ENCODE measurements at places on chromosomes 13 and 19.
A peak's percentile ranks its signal among the peaks of the same experiment; 100 is the strongest.

- DNase-seq, result no peak
Observed at GRCh38 chr13:64755961-64756360, 2474.2 kb downstream of the PCDH9 start.

DNA sequence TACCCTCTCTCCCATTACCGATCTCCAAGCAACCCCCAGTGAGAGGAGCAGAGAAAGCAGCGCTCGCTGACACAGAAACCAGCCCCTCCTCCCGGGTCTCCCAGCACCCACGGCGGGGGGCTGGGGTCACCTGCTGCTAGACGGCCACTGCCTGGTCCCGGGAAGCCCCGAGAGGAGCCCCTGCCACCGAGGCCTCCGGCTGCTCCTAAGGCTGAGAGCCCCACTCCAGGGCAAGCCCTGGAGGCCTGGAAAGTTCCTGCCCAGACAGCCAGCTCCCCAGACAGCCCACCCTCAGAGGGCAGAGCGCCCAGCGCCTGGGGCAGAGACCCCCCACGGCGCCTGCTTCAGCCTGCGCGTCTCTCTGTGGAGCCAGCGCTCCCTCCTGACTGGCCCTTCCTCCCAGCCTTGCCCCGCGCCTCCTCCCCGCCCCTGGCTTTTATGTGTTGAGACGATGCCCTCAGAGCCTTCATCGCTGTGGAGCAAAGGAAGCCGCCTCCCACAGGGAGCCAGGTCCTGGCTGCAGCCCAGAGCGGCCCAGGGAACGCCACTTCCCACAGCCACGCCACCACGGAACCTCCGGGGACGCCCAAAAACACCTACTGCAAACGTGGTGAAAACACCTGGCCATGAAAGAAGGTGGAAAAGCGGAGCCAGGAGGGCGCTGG, 51.1 kb downstream of the MLLT1 start:
- DNase-seq, result no peak

GRCh38 chr19:4539169-4539692, 605 bp downstream of the LRG1 start:
- no peak for DNase-seq

DNA sequence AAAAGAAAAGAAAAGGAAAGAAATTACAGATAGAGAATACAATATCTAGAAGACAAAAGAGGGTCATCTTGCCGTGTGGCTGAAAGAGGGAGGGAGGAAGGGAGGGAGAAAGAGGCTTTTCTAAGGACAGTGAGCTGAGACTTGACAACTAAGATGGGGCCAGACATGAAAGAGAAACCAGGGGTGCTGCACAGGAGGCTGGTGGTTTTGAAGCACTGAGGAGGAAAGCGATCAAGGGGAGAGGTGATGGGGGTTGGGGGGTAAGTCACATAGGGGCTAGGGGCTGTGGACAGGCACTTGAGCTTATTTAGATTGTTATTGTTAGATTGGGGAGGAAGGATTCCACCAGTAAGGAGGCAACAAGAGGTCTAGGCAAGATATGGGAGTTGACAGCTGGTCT, 17.3 kb downstream of the PNPLA6 start:
- DNase-seq, result no peak

DNA sequence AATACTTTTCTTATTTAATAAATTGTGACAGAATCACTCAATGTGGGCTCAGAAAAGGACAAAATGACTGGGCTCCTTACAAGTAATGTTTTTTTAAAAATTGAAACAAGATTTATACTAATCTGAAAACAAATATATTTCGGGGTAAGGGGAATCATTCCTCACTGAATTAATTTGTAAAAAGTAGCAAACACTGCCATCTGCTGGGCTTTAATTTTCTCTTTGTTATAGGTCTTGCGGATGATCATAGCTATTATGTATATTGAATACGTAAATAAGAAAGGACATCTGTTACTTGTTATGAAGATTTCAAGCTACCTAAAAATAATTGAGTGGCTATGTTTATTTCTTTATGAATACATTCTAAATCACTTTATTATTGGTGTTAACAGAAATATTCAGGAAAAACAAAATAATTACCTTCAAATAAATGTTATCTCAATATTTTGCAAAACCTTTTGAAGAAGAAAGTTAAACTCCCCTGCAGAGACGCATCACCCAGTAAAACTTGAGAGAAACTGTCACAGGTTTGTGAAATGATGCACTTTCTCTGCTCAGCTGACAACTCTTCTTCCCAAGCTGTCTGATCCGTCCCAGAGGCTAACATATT, 17.8 kb upstream of the ENOX1 start:
- peak; percentile 44 for DNase-seq

DNA sequence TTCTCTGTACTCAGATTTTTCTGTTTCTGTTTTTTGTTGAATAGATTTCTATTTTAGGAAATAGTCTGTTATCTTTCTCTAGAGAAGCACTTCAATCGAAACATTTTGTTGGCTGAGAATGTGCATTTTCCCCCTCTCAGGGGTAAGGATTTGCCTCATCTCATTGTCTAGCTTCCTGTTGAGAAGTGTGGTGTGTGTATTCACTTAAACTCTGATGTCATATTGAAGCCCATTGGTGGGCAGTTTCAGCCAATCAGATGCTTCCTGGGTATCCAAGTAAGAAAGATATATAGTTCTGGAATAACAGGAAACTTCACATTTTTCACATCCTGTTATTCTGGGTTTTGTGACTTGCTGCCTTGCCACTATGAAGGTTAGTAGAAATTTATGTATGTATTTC, 87.6 kb downstream of the ARHGEF7 start:
- no peak for DNase-seq

DNA sequence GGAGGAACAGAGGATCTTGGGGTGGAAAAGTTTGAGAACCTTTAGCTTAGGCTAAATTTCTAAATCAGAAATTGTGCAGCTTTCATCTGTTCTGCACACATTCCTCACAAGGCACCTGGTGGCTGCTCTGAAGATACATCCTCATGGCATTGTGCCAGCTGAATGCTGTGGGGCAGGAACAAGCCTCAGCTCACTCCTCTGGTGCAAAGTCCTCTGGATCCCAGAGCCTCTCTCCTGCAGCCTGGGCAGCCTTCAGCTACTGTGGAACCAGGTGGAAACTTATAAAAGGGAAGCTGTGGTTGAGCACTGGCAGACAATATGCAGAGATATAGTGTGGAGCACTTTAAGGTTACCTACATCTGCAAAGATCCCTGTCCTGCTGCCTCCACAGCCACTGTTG, 72.3 kb downstream of the KCTD12 start:
- DNase-seq, result no peak

GRCh38 chr19:7215176-7215575, 79.0 kb downstream of the INSR start:
- DNase-seq, result no peak

- DNase-seq, result peak; percentile 41
Observed at GRCh38 chr19:53132141-53132991, at the start of gene ZNF415. Gene ZNF415, minus strand, starts transcription at chr19:53132910. Its CDS starts 10,234 bp downstream, at chr19:53122676.

DNA sequence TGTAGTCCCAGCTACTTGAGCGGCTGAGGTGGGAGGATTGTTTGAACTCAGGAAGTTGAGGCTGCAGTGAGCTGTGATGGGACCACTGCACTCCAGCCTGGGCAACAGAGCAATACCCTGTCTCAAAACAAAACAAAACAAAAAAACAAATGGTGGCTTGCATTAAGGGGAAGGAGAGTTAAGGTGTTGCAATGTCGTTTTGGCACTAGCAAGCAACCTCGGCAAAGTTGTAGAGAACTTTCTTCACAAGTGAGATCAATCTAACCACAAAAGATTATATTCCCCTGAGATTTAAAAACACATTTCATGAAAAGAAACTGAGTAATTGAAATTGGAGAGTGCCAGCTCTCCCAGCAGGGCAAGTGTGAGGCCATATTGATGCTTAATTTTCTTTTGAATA, 153.7 kb downstream of the KLF5 start:
- DNase-seq, result no peak

DNA sequence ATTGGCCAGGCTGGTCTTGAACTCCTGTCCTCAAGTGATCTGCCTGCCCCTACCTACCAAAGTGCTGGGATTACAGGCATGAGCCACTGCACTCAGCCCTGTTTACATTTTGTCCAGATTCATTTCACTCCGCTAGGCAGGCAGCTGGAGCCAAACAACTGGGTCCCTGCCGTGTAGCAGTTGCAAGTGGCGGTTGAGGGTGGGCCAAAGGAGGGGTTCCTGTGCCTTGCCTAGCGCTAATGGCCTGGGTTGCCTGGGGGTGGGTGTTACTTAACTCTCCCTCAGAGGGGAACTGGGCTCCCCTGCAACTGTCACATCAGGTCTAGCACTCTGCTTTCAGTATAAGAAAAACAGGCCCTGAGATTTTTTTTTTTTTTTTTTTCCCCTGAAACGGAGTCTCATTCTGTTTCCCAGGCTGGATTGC, 7.4 kb downstream of the ACP5 start:
- no peak for DNase-seq

DNA sequence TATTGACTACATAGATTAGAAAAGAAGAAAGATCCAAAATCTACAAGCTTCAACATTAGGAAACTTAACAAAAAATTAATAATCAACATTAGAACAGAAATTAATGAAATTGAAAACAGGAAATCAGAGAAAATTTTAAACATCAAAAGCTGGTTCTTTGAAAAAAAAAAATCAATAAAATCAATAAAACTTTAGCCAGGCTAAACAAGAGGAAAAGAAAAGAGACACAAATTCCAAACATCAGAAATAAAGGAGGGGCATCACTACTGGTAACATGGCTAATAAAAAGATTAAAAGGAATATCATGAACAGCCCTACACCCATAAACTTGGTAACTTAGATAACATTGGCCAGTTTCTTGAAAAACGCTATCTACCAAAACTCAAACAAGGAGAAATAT, 110.2 kb downstream of the ATP11A start:
- no peak for DNase-seq

GRCh38 chr13:102141625-102142472, 260.0 kb downstream of the FGF14 start:
- no peak for DNase-seq

DNA sequence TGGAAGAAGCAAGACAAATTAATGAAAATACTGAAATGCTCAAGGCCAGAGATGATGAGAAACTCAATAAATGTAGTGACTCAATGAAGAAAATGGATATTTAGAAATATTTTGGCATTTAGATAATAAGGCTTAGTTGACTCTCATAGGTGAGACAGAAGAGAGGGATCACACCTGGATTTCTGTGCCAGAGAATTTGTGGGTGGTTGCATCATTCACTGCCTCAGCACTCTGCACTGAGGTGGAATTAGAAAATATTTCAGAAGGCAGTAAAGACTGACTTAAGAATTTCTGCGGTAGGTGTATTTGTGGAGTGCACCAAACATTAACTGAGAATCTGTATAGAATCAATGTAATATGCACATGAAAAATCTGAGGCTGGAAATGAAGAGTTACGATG, 848.3 kb upstream of the PCDH9 start:
- DNase-seq, result no peak

GRCh38 chr13:20457670-20458069, 68.0 kb downstream of the CRYL1 start:
- no peak for DNase-seq

DNA sequence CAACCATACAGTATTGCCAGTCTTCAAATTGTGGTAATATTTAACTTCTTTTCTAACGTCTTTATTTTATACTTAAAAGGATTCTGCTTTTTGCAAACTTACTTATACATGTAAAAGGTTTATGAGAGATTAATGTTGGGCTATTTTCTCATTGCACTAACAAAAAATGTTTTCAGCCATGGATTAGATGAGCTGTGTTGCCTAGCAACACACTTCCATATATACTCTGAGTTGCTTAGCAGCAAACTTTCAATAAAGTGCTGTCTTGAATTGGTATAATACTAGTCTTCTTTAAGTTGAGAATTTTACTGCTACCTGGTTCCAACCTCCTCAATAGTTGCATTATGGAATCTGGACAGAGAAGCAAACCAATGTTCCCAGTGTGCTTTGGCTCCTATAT, 777.4 kb upstream of the PCDH9 start:
- DNase-seq, result no peak

GRCh38 chr13:59157181-59157580, 1006.5 kb downstream of the DIAPH3 start:
- DNase-seq, result no peak

GRCh38 chr13:37413161-37413560, 185.4 kb downstream of the POSTN start:
- no peak for DNase-seq

DNA sequence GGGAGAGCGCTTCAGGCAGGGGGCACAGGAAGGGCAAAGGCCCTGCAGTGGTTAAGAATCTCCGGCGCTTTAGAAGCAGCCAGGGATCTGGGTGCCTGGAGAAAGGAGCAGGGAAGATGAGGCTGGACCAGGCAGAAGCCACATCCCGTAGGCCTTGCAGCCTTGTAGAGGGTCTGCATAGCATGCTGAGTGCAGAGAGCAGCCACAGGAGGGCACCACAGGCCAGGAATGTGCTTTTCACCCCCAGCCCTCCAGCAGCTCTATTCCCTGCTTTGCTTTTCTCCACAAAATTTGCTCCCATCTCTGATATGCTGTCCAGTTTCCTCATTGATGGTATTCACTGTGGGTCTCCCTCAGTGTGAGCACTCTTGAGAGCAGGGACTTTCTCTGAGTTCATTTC, 5.7 kb downstream of the WDR62 start:
- peak; percentile 29 for DNase-seq

GRCh38 chr13:96844195-96844594, 150.1 kb downstream of the OXGR1 start:
- DNase-seq, result no peak

GRCh38 chr13:101530293-101530692, 77.8 kb downstream of the ITGBL1 start:
- DNase-seq, result no peak

DNA sequence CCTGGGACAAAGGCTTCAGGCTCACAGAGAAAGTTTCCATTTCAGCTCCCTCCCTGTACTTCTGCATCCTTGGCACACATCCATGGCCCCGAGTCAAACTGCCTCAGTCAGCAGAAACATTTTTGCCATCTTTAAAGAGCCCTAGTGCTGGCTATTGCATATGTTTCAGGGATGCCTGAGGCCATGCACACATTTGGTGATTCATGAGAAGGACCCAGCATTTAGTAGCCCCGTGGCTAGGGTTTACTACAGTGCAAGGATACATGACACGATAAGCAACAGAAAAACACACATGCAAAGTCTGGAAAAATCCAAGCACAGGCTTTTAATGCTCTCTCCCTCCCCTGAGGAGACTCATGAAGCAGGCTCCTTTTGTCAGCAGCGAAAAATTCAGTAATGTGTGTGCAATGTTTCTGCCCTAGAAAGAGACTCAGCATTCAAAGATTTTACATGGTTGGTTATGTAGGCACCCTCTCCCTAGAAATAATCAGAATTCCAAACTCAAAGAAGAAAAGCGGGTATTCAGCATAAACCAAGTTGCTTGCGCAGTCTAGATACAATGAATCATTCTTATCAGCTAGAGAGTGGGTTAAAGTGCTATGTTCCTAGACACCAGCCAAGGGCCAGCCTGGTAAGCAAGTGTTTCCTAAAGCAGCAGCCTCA, 17.6 kb downstream of the ACOD1 start:
- peak; percentile 26 for DNase-seq

GRCh38 chr19:42471554-42472249, 29.0 kb upstream of the CXCL17 start:
- DNase-seq, result no peak

GRCh38 chr13:75825594-75825993, 189.5 kb downstream of the LMO7 start:
- DNase-seq, result no peak

All from AG04450 (cell line).